ENCODE measurements at places on chromosomes 4 and X.

DNA sequence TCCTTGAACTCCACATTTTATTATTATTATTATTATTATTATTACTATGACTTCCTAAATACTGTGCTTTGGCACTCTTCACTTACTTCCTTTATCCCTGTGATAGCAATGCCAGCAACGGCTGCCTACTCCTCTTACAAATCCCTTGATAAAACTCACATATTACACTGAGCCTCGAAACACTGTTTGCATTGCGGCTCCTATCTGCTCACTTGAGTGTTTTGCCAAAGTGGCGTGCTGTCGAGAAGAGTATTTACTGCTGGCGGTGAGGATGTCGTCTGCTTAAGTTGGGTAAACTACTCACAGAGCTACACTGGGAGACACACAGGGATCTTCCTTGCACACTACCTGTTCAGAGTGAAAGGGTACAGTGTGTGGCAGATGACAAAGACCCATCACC, 143.4 kb upstream of the VCX3A start:
- DNase-seq, result no peak

- peak; percentile 30 for DNase-seq
Observed at GRCh38 chrX:115679460-115679859, 118.5 kb downstream of the PLS3 start.

- no peak for DNase-seq
Observed at GRCh38 chrX:13835825-13836224, 18.9 kb upstream of the GPM6B start.

GRCh38 chr4:27090406-27090805, 229.8 kb downstream of the STIM2 start:
- no peak for DNase-seq

DNA sequence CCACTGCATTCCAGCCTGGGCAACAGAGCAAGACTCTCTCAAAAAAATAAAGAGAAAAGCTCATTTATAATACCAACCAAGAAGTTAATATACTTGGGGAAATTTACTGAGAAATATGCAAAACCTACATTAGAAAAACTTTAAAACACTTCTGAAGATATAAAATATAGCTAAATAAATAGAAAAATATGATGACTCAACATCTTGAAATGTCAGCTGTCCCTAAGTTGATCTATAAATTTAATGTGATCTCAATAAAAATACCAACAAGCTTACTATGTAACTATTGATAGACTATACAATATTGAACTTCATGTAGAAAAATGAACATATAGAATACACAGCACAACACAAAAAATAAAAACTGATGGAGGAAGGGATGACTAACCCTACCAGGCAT, 87.5 kb upstream of the INTU start:
- no peak for DNase-seq

GRCh38 chr4:101973361-101973760, 182.8 kb downstream of the BANK1 start:
- DNase-seq, result peak; percentile 17

DNA sequence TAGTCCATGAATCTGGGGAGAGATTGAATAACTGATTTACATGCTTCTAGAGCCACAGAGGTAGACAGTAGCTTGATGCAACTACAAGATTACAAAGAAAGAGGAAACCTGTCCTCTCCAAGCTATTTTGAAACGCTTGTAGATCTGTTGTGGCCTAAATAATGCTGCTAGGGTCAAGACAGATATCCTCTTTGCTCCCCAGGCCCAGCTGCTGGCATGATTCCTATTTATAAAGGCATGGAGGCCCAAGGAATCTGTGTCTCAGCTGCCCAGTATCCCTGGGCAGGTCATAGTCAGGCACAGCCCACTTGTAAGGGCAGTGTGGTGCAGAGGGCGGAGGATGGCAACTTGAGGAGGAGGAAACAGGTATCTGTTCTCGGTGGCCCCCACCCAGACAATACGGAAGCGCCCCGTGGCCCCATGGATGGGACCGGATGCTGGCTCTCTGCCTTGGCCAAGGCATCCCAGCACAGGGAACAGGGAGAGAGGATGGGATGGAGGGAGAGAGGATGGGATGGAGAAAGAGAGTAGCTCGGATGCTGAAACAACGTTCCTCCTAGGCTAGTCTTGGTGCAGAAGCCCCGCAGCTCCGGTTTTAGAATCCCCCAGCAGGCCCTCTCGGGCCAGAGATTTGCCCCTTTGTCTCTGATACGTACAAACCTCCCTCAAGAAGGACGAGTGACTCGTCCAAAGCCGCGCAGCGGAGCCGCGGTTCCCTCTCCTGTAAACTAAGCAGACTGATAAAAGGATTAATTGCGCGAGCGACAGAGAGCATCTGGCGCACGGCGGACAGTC, 767 bp upstream of the SMIM20 start:
- DNase-seq, result no peak

- DNase-seq, result no peak
Observed at GRCh38 chr4:112381996-112382692, 85.0 kb downstream of the ALPK1 start.

GRCh38 chr4:145153181-145153903, 27.0 kb downstream of the OTUD4 start:
- no peak for DNase-seq

- peak; percentile 62 for DNase-seq
Observed at GRCh38 chr4:19944251-19944650, 307.5 kb upstream of the SLIT2 start.
